NCI-H345 (cell line): ENCODE measurements at places on chromosomes 3 and 15.

DNA sequence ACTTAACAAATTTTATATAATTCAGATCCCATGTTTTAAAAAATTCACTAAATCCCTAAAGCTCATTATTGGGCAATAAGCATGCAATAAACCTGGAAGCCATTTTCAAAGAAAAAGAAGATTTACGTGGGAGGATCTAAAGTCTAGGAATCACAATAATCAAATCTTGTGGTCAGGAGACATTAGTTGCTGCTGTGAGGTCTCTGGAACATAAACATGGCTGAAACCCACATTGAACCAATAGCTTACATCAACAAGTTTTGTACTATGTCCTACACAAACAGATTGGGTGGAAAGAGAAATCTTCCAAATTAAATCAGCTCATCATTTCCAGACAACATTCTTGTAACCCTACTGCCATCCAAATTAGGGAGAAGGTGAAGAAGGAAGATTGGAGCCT lies 121.9 kb upstream of the EPHA3 start:
- no peak for DNase-seq

- no peak for DNase-seq
These were observed 23.9 kb upstream of the TRA2B start for GRCh38 chr3:185961675-185962232.

GRCh38 chr3:72473156-72473555 lies 375.1 kb downstream of the SHQ1 start:
- no peak for DNase-seq

- no peak for DNase-seq
These were observed 440.9 kb downstream of the FOXP1 start for GRCh38 chr3:71142441-71143161.
